ENCODE measurements at places on chromosomes 4 and X. TPM values are rescaled to one million over a fixed set of nuclear protein-coding genes. Genes with fewer than 3 reads are reported as not detected.

DNA sequence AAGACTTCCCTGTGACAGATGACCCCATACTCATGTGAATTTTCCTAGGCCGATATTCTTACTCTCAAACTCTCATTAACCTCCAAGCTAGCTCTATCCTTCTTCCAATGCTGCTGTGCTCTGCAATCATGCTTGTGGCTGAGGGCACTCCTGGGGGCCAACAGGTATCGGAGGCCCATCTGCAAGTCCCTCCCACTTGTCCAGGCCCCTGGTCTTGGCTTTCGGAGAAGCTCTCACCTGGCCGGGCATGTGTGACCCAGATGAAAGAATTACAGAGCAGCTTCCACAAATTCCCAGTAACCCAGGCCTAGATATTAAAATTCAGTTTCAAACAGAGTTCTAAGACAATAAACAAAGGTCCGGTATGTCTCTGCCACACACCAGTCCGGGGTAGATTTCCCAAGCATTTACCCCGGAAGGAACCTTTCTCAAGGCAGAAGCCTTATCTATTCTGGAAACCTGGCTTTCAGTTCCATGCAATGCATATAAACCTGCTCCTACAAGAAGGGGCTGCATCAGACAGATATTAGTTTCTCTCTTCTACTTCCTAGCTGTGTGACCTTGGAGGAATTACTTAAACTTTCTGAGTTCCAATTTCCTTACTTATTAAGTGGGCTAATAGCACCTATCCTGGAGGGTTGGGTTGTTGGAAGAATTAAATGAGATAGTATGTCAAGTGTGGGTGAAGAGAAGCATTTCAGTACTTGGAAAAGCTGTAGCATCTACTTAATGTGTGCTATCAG lies 270.8 kb downstream of the PTTG2 start:
- H3K4me1 ChIP-seq, result peaks cover 18% of the 10 kb centered on the region
- DNase-seq, result no peak
- no peaks in the 10 kb centered on the region for H3K36me3 ChIP-seq
- no peak overlapping the region for H3K4me3 ChIP-seq

DNA sequence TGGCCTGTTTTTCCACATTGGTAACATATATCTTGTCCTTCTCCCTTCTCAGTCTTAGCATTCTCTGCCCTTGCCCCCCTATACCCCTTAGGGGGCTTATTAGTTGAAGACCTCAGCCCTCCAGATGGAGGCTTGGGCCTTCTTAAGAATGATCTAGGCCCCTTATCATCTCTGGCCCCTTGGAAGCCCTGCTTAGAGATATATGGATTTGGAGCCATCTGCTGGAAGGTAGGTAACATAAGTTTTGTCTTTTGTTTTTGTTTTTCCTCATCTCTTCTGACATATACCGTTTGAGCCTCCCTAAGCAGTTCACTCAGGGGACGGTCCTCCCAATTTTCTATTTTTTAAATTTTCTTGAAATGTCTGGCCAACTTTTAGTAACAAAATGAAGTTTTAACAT lies 48.3 kb upstream of the NAP1L2 start:
- no peaks in the 10 kb centered on the region for H3K4me1 ChIP-seq
- H3K27ac ChIP-seq, result no peak overlapping the region
- H3K4me3 ChIP-seq, result no peak overlapping the region
- H3K36me3 ChIP-seq, result no peaks in the 10 kb centered on the region

GRCh38 chr4:120055162-120055561 lies 11.5 kb downstream of the MAD2L1 start:
- no peak for DNase-seq
- H3K27ac ChIP-seq, result peak overlapping the region; percentile 85
- H3K36me3 ChIP-seq, result no peaks in the 10 kb centered on the region
- peaks cover 34% of the 10 kb centered on the region for H3K4me1 ChIP-seq
- H3K27me3 ChIP-seq, result no peaks in the 10 kb centered on the region
- H3K4me3 ChIP-seq, result no peak overlapping the region

- no peak overlapping the region for H3K4me3 ChIP-seq
- no peak for DNase-seq
- peaks cover 23% of the 10 kb centered on the region for H3K4me1 ChIP-seq
- no peaks in the 10 kb centered on the region for H3K36me3 ChIP-seq
- H3K27ac ChIP-seq, result no peak overlapping the region
These were observed 94.5 kb downstream of the NAF1 start for GRCh38 chr4:163072222-163072621.

DNA sequence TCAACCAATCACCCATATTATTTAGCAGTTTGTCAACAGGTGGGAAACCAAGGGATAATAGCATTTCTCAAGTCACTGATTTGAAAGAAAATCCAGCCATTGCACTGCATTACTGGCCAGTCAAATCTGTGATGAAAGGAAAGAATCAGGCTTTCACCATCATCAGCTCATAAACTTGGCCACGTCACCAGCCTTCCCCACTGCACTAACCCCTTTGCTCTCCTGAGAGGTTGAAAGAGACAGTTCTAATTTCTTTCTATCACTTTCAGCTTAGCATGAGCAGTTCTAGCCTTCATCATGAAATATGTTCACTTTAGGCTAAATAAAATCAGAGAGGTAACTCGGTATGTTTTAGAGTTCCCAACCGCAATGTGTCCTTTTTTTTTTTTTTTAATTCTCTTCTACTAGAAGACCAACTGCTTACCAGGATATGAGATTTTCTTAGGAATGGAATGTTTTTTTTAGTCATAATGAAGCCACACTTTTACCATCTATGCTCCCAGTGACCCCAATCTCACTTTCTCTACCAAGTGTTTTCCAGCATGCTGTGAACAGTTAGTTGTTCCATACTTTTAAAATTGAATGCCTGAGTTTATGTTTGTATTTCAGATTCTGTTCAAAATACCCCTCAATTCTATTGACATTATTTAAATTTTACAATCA lies 55.7 kb upstream of the SLC7A11 start:
- H3K27me3 ChIP-seq, result no peaks in the 10 kb centered on the region
- no peak for DNase-seq
- no peak overlapping the region for H3K27ac ChIP-seq
- H3K4me1 ChIP-seq, result no peaks in the 10 kb centered on the region

GRCh38 chr4:52618795-52619590 lies 40.1 kb downstream of the USP46 start:
- no peak for DNase-seq
- no peaks in the 10 kb centered on the region for H3K27me3 ChIP-seq
- no peak overlapping the region for H3K4me3 ChIP-seq
- peaks cover 17% of the 10 kb centered on the region for H3K4me1 ChIP-seq
- H3K27ac ChIP-seq, result no peak overlapping the region
- H3K36me3 ChIP-seq, result no peaks in the 10 kb centered on the region

The PRKX gene
- 8.1 TPM for total RNA-seq

DNA sequence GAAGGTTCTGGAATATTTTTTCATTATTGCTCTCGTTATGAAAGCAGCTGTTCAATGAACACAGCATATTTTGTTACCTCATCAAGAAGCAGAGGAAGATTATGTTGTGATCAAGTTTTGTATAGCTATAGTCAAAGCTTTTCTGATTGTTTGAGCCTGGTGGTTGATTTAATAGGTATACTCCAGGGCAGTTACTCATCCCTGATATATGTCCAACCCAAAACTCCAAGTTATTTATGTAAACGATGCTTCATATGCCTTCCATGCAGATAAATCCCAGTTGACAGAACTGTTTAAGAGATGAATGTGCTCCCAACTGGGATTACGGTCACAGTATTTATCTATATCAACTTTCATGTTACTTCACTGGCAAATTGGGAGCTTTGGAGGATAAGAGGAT lies 19.1 kb downstream of the NAA11 start:
- H3K4me1 ChIP-seq, result no peaks in the 10 kb centered on the region
- H3K4me3 ChIP-seq, result no peak overlapping the region
- H3K27me3 ChIP-seq, result no peaks in the 10 kb centered on the region
- H3K27ac ChIP-seq, result no peak overlapping the region
- H3K36me3 ChIP-seq, result no peaks in the 10 kb centered on the region

- H3K27ac ChIP-seq, result no peak overlapping the region
- no peaks in the 10 kb centered on the region for H3K27me3 ChIP-seq
- DNase-seq, result no peak
- no peak overlapping the region for H3K4me3 ChIP-seq
- no peaks in the 10 kb centered on the region for H3K36me3 ChIP-seq
- H3K4me1 ChIP-seq, result no peaks in the 10 kb centered on the region
These were observed 411.9 kb downstream of the GPAT3 start for GRCh38 chr4:83947830-83948193.

DNA sequence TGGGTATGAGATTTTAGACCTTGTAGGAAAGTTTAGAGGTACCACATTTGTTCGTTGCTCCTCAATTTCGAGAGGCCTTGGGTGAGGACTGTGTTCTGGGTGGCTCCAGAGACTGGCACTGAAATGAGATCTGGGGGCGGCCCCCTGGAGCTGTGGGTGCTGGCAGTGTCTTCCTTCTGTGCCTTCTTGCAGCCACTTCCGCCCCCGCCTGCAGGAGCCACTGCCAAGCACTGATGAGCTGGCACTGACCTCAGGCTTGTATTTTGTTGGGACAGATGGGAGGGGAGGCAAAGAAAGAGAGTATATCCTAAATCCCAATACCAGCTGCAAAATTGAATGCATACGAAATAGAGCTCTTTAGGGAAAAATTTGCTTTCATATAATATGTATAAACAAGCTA lies 64.5 kb upstream of the CLDN34 start:
- no peaks in the 10 kb centered on the region for H3K4me1 ChIP-seq
- no peaks in the 10 kb centered on the region for H3K27me3 ChIP-seq
- no peak overlapping the region for H3K4me3 ChIP-seq
- H3K36me3 ChIP-seq, result no peaks in the 10 kb centered on the region
- DNase-seq, result no peak
- H3K27ac ChIP-seq, result no peak overlapping the region

GRCh38 chr4:98262431-98262830 lies 1.2 kb downstream of the RAP1GDS1 start:
- H3K4me1 ChIP-seq, result peaks cover 14% of the 10 kb centered on the region
- H3K36me3 ChIP-seq, result no peaks in the 10 kb centered on the region
- peak overlapping the region; percentile 97 for H3K4me3 ChIP-seq
- DNase-seq, result no peak
- peak overlapping the region; percentile 92 for H3K27ac ChIP-seq

GRCh38 chr4:148048598-148048997 lies 316.7 kb downstream of the ARHGAP10 start:
- DNase-seq, result no peak
- no peaks in the 10 kb centered on the region for H3K27me3 ChIP-seq
- peaks cover 24% of the 10 kb centered on the region for H3K4me1 ChIP-seq
- H3K36me3 ChIP-seq, result peaks cover 10% of the 10 kb centered on the region

- no peak for DNase-seq
- H3K27me3 ChIP-seq, result no peaks in the 10 kb centered on the region
- no peak overlapping the region for H3K27ac ChIP-seq
- H3K4me1 ChIP-seq, result no peaks in the 10 kb centered on the region
These were observed 2399.8 kb upstream of the TENM3 start for GRCh38 chr4:179843370-179843769.

The NSUN7 gene
- 6.8 TPM for total RNA-seq

- H3K27me3 ChIP-seq, result no peaks in the 10 kb centered on the region
- H3K27ac ChIP-seq, result no peak overlapping the region
- H3K4me1 ChIP-seq, result no peaks in the 10 kb centered on the region
- no peaks in the 10 kb centered on the region for H3K36me3 ChIP-seq
These were observed 76.5 kb upstream of the SMARCAD1 start for GRCh38 chr4:94131212-94131611.

- H3K27ac ChIP-seq, result no peak overlapping the region
- H3K4me3 ChIP-seq, result no peak overlapping the region
- DNase-seq, result no peak
- no peaks in the 10 kb centered on the region for H3K27me3 ChIP-seq
- no peaks in the 10 kb centered on the region for H3K36me3 ChIP-seq
These were observed 13.1 kb upstream of the ART3 start for GRCh38 chr4:76061421-76061820.

- no peak overlapping the region for H3K27ac ChIP-seq
- no peaks in the 10 kb centered on the region for H3K36me3 ChIP-seq
- no peaks in the 10 kb centered on the region for H3K27me3 ChIP-seq
- H3K4me3 ChIP-seq, result no peak overlapping the region
- H3K4me1 ChIP-seq, result peaks cover 4% of the 10 kb centered on the region
- DNase-seq, result no peak
These were observed 123.4 kb upstream of the GUCY1A1 start for GRCh38 chr4:155543126-155543765.

The DOK7 gene
- 36.7 TPM for total RNA-seq

DNA sequence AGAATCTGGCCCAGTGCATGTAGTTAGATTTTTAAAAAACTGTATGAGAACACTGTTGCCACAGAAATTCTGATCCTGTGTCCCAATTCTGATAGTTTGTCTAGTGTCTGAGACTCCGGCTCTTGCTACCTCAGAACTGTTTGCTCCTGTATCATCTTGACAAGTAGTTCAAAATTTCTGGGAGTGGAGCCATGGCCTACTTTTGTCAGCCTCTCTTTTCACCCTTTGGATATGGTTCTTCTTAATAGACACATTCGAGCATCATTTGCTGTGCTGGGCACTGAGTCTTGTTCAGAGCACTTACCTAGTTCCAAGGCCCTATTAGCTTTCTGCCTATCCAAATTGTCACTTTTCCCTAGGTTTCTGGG lies 46.9 kb downstream of the ATP10D start:
- peak overlapping the region; percentile 53 for H3K27ac ChIP-seq
- H3K27me3 ChIP-seq, result no peaks in the 10 kb centered on the region
- peaks cover 13% of the 10 kb centered on the region for H3K36me3 ChIP-seq
- no peak for DNase-seq
- H3K4me3 ChIP-seq, result no peak overlapping the region
- H3K4me1 ChIP-seq, result peaks cover 22% of the 10 kb centered on the region

The NIPAL1 gene
- 0.68 TPM for total RNA-seq

The PCDH11X gene
- total RNA-seq, result 27.2 TPM

The TKTL2 gene
- not detected for total RNA-seq

The F8A1 gene
- total RNA-seq, result 2.2 TPM

The CPLX1 gene
- total RNA-seq, result 0.85 TPM

GRCh38 chr4:42570221-42570620 lies 86.7 kb downstream of the ATP8A1 start:
- H3K4me1 ChIP-seq, result peaks cover 6% of the 10 kb centered on the region
- H3K4me3 ChIP-seq, result no peak overlapping the region
- no peaks in the 10 kb centered on the region for H3K27me3 ChIP-seq
- H3K36me3 ChIP-seq, result peaks cover 2% of the 10 kb centered on the region
- DNase-seq, result no peak
- no peak overlapping the region for H3K27ac ChIP-seq

DNA sequence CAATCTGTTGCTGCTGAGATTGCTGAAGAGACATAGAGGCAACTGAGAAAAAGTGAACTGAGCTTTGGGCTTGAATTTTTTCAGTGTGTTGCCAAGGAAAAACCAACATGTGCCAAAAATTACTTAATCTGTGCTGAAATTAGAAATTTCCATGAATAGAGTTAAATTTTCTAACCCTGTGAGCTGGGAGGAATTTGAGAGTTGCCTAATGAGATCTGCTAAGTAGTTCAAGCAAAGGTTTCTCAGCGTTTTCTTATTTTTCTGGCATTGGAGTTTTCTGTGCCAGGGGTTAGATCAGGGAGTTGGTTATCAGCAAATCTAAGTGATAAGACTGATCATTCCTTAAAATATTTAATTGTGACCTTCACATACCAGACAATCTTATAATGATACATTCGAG lies 457.5 kb upstream of the GNPDA2 start:
- H3K27ac ChIP-seq, result no peak overlapping the region
- no peak for DNase-seq
- H3K36me3 ChIP-seq, result no peaks in the 10 kb centered on the region
- H3K27me3 ChIP-seq, result no peaks in the 10 kb centered on the region
- no peak overlapping the region for H3K4me3 ChIP-seq

- no peak overlapping the region for H3K27ac ChIP-seq
- H3K4me1 ChIP-seq, result no peaks in the 10 kb centered on the region
- no peak for DNase-seq
- no peaks in the 10 kb centered on the region for H3K36me3 ChIP-seq
- H3K4me3 ChIP-seq, result no peak overlapping the region
These were observed 51.9 kb downstream of the PHKA2 start for GRCh38 chrX:18931972-18932371.
